ENCODE measurements at places on chromosomes 13 and 19.
A peak's percentile ranks its signal among the peaks of the same experiment; 100 is the strongest.

DNA sequence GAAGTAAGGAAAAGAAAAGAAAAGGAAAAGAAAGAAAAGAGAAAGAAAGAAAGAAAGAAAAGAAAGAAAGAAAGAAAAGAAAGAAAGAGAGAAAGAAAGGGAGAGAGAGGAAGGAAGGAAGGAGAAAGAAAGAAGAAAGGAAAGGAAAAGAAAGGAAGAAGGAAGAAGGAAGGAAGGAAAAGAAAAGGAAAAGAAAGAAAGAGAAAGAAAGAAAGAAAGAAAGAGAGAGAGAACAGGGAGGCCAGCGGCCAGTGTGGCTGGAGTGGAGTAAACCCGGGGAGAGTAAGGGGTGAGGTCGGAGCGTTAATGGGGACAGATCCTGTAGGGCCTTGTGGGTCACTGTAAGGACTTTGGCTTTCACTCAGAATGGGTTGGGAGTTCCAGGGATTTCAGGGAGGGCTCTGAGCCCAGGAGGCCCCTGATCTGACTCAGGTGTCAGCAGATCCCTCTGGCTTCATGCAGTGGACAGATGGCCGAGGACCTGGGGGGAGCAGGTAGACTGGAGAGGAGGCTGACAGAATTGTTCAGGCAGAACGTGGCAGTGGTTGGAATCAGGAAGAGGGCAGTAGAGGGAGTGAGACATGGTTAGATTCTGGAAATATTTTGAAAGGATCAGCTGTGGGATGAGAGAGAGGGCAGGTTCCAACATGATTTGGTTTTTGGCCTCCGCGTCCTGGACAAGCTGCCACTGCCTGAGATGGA is 19.8 kb upstream of the FXYD3 start:
- DNase-seq: no peak

GRCh38 chr13:48634636-48635035 is 19.1 kb upstream of the CYSLTR2 start:
- DNase-seq: no peak

GRCh38 chr13:51590231-51590970 is 6.1 kb downstream of the WDFY2 start:
- no peak for DNase-seq

DNA sequence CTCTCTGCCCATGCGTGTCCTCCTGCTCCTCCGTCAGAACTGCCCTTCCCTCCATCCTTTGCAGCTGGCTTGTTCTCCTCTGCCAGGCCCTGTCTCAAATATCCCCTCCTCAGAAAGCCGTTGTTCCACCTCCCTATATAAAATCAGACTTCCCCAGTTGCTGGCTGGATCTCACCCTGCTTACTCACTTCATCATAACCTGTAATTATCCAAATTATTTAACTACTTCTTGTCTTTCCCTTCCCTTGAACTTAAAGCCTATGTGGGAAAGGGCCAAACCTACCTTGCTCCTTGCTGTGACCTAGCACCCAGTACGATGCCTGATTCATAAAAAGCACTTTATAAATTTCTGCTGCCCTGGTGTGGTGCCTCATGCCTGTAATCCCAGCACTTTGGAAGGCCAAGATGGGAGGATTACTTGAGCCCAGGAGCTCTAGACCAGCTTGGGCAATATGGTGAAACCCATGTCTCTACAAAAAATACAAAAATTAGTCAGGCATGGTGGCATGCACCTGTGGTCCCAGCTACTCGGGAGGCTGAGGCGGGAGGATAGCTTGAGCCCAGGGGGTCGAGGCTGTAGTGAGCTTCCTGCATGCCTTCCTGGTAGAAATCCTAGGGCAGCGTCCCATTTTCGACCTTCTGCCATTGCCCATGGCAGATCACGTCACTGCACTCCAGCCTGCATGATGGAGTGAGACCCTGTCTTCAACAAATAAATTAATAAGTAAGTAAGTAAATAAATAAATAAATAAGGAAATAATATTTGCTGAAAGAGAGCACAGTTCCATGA is 39.5 kb upstream of the ZNF536 start:
- no peak for DNase-seq

GRCh38 chr13:107457686-107458085 is 757.6 kb downstream of the LIG4 start:
- no peak for DNase-seq

DNA sequence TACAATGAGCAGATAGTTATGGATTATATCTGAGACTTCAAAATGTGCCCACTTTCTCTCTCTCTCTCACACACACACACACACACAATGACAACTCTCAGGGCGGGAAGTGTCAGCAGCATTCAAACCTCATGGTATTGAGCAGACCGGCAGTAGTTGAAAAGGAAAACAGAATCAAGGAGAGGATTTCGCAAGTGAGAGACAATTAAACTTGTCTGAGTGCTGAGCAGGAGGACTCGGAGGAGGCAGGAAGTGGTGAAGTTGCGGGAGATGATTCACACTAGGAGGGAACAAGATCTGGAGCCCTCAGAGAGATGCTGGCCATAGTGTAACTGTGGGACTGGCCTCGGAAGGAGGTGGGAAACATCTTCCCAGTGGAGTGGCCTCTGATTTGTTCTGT is 353.1 kb downstream of the EFNB2 start:
- DNase-seq: peak; percentile 92

- DNase-seq: no peak
Observed at GRCh38 chr13:71877256-71877653, 10.3 kb upstream of the DACH1 start.

DNA sequence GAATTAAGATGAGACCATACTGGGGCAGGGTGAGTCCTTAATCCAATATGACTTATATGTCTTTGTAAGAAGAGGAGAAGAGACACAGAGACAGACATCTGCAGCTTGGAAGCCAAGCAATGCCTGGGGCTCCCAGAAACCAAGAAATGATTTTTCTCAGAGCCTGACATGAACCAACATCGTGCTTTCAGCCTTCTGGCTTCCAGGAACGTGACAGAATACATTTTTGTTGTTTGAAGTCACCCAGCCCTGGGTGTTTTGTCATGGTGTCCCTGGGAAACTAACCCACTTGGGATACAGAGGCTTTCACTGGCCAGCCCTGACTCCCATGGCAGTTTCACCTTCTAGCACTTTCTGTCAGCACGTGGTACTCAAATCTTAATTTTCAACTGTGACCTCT is 95.3 kb upstream of the SLC10A2 start:
- DNase-seq: no peak

DNA sequence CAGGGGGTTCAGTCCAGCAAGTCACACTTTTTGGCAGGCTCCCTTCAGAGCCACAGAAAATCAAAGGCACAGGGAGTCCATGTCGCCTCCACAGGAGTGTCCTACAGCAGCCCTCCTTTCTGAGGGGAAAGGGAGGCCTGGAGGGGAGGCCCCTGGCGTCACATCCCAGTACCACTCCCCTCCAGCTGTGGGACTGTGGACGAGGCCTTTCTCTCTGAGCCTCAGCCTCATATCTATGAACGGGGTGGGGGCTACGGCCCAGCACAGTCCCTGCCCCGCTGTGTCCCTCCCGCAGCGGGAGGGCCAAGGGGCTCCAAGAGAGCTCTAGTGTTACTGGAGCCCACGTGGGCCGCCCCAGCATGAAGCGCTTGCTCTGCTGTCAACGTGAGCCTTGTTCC is 23.8 kb downstream of the PEPD start:
- DNase-seq: no peak

DNA sequence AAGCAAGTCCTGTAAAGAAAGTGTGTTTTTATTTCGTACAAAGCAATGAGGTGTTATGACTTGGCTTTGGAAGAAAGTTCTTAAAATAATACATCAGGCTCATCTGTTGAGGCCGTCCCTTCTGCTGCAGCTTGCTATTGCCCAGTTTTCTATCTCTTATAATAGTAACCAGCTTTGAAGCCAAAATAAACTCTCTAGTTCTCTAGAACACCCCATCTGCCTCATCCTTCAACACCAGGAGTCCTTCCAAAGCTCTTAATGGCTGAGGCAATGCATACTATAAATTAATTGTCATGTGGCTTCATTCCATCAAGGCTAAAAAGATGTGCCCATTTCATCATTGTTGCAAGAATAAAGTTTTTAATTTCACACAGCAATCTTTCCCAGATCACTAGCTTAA is 49.4 kb upstream of the IPO5 start:
- DNase-seq: no peak

DNA sequence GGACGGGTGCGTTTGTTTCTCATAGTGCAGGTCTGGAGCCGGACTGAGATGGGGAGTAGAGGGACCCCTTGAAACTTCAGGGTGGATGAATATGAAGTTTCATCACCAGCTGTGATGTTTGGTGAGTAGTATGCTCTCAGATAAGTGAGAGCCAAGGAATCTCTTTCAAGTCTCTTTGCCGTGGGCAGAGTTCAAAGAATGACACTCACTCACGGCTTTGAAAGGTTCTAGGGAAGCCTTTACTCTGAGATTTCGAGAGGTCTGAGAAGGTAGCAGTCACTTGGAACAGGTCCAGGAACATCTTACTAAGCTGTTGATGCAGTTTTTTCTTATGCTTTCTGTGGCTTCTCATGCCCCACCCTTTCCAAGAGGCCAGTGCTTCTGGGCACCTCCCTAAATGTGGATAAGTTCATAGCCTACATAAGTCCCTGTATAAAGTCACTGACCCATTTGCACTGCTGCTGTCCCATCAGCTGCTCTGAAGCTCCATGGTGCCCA is at the start of gene IGFL2:
Gene IGFL2 (plus strand): TSS at position 448 of the 498 bp plus-strand sequence. CDS start 41 bp downstream, at position 489.
- DNase-seq: no peak

- peak; percentile 80 for DNase-seq
Observed at GRCh38 chr19:40305403-40305802, 20.3 kb upstream of the AKT2 start.

DNA sequence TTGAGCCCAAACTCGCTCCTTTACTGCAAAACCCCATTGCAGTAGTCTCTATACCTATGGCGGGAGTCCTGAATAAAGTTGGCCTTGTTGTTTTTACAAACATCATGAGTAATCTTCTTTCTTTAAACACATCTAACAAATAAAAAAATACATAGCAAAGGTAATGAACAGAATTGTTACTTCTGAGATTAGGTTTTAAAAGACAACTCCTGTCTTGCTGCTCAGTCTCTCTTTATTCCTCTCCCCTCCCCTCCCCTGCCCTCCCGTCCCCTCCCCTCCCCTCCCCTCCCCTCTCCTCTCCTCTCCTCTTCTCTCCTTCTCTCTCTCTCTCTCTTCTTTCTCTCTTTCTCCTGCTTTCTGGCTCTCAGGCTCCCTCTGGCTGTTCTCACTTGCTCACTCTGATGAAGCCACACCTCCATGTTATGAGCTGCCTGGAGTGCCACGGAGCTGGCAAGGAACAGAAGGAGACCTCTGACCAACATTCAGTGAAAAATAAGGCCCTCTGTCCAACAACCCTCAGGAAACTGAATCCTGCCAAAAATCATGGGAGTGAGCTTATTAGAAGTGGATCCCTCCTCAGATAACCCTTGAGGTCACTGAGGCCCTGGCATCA is 300.7 kb upstream of the MIR17HG start:
- no peak for DNase-seq

GRCh38 chr19:5132206-5132560 is 163.3 kb downstream of the KDM4B start:
- DNase-seq: no peak

- no peak for DNase-seq
Observed at GRCh38 chr19:14433554-14434501, 722 bp downstream of the PKN1 start.

DNA sequence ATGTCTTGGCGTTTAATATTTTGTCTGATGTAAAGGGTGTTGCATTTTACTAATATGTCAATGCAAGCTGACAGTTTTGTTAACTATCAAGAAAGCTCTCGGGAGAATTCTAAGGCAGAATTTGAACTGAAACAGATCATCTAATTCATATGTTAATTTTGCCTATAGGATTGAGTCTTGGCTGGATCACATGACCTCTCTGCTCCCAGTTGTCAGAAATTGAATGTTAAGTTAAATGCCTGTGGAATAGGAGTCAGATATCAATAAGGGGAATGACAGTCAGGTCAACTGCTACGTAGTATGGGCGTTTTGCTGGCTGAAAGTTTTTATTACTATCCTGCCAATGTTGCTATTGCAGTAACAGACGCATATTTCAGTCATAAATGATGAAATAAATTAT is 358.5 kb downstream of the MYO16 start:
- no peak for DNase-seq

All from EL (cell line).